ELR (cell line): ENCODE measurements at places on chromosomes 16 and 17.
A peak's percentile ranks its signal among the peaks of the same experiment; 100 is the strongest.

DNA sequence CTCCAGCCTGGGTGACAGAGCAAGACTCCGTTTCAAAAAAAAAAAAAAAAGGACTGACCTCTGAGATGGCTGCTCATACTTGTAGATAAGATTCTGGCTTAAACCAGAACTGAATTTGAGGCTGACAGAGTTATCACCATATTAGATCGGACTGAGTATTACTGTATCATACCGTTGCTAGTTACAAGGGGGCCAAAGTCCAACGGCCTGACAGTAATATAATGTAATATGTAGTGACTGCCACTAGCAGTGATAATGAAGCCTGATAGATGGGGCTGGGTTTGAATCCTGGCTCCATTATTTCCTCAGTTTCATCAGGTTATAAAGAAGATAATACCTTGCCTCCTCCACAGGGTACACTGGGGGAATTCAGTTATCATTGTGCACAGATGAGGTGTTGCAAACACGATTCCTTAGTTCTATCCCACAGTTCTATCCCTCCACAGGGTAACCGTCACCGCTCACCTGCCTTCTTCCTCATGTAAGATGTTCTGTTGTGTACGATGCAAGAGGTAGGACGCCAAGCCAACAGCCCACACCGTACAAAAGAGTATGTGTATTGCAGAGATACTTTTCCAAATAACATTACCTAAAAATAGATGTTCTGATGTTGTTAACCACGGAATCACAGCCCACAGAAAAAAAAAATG is 5.2 kb downstream of the TMEM220 start:
- no peak for DNase-seq

GRCh38 chr17:63035271-63035670 is 69.2 kb downstream of the TANC2 start:
- peak; percentile 85 for DNase-seq

GRCh38 chr16:56246051-56246817 is 54.9 kb downstream of the GNAO1 start:
- DNase-seq = peak; percentile 91

DNA sequence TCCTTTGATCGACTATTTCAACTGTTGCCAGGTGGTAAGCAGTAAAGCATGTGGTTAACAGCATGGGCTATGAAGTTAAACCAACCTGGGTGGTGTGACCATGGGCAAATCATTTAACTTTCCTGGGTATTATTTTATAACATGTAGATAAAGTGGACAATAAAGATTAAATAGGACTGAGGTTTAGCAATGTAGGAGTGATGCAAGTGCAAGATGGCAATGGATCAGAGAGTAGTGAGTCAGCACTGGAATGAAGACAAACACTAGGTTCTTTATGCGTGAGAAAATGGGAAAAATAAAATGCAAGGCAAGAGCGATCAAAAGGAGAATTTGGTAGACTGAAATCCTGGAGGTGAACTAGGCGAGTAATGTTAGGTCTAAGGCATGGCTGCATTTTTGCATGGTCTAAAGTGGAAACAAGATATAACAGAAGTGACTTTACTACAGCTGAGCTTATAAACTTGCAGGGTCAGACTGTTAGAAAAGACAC is 222.4 kb upstream of the AXIN2 start:
- peak; percentile 88 for DNase-seq

DNA sequence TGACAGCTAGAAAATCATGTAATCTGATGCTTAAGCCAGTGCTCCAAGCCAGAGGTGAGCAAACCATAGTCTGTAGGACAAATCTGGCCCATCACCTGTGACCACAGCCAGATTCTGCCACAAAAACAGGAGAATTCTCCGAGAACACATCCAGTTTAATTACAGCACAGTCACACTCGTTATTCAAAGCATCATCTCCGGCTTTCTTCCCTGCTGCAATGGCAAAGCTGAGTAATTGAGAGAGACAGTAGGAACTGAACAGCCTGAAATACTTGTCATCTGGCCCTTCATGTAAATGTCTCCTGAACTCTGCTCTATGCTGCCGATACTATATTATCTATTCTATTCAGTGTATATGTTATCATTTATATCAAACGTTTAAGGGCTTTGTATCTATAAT is 121.4 kb upstream of the FOXF1 start:
- no peak for DNase-seq

GRCh38 chr16:57150682-57151330 is 35.0 kb downstream of the PSME3IP1 start:
- no peak for DNase-seq

DNA sequence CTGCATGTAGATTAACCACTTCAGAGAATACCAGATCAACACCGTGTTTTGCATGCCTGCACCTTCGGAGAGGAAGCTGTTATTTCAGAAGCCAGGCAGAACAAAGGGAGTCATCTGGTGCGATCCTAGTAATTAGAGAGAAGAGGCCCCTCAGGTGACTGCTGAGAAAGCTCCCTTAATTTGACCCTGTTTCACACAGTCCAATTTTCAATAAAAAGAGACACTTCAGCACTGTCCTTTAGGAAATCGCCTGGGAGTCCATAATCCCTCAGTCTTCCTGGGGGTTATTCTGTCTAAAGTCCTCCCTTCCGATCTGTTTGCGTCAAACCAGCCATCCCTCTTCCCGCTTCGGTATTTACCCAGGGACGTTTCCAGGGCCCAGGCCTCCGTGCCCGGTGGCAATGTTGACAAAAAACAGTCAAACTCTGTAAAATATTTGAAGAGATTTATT is 23.4 kb upstream of the TNRC6C start:
- DNase-seq = no peak

GRCh38 chr16:8756755-8757154 is 40.7 kb downstream of the TMEM186 start:
- DNase-seq = no peak

- DNase-seq = peak; percentile 85
Measured at GRCh38 chr16:66357523-66357928, 9.0 kb upstream of the CDH5 start.

DNA sequence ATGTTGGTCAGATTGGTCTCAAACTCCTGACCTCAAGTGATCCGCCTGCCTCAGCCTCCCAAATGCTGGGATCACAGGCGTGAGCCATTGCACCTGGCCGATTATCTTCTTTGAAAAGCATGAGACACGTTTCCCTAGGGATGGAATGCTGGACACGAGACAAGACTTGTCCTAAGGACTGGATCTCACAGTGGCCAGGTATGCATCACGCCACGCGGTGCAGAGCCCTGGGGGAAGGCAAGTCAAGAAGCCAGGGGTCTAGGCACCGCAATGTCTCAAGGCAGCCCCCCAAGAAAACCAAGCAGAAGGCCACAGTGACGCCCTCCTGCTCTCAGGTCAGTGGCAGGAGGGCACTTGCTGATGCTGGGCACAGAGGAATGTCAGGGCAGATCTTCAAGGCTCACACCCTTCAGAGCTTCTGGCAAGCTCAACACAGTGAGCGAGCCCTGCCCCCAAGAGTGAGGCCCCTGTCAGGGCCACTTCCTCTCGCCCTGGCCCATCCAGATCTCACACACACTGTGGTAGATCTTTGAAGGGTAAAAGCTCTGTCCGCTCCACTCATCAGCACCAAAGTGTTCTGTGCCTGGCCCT is 134.7 kb downstream of the ZNF778 start:
- DNase-seq = no peak

DNA sequence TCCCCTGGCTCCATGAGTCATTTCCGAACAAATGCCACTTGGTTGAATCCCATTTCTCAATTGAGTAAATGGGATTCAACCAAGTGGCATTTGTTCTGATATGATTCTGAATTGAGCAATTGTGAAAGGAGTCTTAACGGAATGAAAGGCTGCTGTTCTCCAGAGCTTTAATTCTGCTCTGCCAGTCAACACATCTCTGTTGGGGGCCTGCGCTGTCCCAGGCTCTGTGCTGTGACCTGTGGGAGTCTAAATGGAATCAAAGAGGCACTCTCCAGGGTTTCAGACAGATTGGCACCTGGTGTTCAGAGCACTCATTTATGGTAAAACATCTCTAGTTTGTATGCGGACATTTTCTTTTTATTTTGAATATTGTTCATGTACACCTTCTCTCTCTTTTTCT is 126.2 kb downstream of the WSCD1 start:
- no peak for DNase-seq

- DNase-seq = peak; percentile 42
Measured at GRCh38 chr16:22191532-22192260, 14.4 kb upstream of the EEF2K start.

DNA sequence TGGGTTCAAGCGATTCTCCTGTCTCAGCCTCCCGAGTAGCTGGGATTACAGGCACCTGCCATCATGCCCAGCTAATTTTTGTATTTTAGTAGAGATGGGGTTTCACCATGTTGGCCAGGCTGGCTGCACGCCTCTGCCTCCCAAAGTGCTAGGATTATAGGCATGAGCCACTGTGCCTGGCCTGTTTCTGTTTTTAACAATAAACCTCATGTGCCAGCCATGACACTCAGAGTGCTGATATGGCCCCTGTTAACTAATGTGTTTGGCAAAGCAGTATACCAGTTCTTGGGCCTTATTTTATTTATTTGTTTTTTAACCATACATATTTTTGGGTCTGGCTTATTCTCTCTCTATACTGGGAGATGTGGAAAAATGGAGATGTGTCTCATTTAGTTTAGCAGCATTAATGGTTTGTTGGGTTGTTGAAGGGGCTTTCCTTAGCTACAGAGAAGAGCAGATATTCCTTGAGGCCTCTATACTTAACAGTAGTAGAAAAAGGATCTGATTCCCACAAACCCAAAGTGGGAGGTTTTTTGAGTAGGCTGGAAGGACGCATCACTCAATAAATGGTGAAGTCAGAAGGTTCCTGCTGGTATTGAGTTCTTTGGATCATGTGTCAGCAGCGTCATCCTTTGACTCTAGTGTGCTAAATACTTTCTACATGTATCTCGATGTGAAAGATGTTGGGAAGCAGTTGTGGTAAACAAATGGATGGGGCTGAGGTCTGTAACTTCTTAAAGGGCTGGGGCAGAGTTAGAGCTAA is 16.2 kb upstream of the CDK5R1 start:
- DNase-seq = no peak

DNA sequence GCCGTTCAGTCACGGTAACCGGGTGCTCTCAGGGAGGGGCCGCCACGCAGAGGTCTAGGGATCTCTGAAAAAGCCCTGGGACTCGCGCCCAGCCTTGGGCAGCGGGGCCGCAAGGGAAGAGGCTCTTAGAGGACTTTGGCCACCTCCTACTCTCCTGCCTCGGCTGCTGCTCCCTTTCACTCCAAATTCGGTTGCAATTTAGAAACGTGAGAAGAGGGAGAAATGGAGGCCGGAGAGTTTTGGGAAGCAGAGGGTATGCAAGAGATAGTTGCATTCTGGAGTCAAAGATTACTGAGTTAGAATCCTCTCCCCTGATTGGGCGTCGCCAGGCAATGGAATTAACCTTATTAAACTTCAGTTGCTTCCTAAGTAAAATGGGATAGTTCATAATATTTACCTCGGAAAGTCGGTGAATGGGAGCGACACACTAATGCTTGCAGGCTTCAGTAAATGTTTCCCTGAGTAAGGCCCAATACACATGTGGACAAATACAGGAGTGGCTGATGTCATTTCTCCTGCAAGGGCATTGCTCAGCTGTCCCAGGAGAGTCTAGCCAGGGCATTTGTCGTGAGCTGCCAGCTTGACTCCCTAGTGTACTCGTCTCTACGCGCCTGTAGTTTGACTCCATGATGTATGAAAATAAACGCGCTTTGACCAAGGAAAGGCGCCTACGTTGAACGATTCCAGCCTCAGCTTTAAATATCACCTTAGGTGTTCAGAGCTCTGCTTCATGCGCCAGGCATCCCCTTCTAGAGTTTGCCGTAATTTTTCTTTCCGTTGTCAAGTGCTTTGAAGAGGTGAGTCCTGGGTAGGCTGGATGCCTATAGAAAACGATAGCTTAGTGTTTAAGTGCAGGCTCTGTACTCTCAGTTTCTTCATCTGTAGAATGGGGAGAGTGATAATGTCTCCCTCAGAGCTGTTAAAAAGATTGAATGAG is 667 bp downstream of the OGFOD1 start:
- DNase-seq = peak; percentile 61

DNA sequence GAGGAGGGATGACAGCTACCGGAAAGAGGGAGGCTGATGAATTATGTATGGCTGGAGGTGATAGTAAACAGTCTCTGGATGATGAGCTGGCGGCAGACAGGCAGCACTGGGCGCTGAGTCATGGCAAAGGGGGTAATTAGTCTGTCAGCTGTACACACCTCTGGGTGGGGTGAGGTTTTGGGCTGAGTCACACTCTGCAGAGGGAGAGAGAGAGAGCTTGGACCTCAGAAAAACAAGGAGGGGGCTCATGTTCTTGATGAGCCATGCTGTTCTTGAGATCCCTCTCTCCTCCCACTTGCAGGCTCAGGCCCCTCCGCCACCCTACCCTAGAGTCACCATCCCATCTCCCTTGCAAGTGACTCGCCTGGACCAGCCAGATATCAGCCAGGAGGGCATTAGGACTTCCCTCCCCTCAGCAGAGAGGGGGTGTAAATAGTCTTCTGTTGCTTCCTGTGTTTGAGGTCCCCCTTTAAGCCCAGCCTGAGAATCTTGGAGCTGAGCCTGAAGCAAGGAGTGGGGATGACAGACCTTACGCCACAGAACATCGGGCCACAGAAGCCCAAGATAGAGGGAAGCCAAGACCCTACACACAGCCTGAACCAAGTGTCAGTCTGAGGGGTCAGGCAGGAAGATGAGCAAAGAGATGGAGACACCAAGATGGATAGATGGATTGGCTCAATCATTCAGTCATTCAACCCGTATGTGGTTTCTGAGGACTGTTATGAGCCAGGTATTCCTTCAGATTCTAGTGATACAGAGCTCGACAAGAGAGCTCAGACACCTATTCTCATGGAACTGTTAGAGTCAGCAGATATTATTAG is 383.2 kb upstream of the CCL2 start:
- DNase-seq = peak; percentile 1

DNA sequence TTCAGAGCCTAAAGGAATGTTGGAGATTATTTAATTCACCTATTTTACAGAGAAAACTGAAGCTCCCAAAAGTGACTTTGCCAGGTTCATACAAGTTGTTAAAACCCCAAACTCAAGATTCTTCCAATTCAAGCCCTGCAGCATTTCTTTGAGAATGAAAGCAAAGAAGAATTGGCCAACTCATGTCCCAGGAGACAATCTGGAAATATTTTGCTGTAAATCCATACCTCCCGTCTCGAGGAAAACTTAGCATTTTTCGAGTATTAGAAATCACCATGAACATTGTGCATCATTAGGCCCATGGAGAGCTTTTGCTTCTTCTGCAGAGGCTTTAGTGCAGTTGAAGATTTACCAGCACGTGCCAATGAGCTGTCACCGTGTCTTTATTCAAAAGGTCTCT is 176.4 kb upstream of the KCNJ16 start:
- DNase-seq = no peak

DNA sequence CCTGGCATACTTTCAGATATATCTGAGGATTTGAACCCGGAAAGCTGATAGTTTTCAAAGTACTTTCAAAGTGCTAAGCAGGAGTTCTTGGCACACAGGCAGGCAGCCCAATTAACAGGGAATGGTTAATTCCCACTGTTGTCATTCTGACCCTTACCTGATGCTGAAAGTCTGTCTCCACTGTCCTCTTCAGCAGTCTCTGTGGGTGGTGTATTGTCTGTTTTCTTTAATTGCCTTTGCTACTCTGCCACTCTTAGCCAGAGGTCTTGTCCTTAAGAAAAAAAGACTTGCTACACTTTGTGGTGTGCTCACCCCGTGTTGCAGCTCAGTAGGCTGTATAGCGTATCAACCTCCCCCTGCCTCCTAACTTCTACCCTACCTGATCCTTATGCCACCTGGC is 63.2 kb upstream of the SLC12A3 start:
- no peak for DNase-seq
